ENCODE measurements at places on chromosomes 11 and 22.

DNA sequence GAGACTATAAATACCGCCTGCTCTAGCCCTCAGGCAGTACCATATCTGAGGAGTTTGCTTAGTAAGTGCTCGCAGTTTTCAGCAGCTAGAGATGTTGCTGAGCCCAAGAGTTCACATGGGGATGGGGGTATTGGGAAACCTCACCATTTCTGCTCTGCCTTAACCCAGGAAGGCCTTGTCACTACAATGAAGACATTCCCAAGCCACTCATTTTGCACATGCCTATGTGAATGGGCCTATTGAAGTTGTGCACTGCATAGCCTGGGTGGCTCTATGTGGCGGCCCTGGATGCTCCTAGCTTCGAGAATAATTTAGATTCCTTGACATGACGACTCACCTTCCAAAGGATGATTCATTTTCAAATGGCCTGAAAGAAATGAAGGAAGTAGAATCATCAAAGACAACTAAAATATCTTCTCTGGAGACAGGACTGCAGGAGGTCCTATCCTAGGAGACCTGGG lies 163.4 kb downstream of the ADAMTS15 start:
- DNase-seq, result no peak

DNA sequence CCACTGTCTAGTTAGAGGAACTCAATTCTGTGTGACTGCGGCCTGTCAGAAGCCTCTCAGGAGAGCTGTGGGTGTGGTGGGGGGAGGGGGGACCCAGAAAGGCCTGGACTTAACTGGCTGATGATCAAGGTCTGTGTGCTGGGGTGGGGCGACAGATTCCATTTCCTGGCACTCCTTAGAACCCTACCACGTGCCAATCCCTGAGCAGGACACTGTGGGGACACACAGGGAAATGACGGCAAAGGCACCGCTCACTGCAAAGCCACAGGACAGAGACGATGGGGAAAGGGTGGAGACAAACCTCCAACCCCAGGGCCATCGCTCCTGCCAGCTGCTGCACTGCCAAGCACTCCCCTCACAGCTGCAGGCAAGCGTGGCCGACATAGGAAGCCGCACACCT lies 58.4 kb upstream of the BID start:
- DNase-seq, result no peak

GRCh38 chr11:17129003-17129402 lies 51.5 kb upstream of the RPS13 start:
- DNase-seq, result no peak

- no peak for DNase-seq
Observed at GRCh38 chr22:42328130-42328783, 57.8 kb upstream of the TCF20 start.

DNA sequence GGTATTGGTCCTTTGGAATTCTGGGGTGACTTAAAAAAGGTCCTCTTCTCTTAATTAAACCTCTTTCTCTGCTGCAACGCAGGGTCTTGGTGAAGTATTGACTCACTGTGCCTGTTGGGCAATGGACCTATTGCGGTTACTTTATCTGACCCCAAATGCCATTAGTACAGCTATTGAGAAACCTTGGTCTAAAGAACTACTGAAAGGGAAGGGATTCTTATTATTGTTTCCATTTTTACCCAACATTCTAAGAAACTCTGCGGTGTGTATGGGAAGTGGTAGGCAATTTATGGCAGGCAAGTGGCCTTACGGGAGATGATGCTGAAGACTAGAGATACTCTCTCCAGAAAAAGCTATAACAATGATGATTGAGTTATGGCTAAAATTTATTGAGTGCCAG lies 12.5 kb downstream of the SLC6A5 start:
- no peak for DNase-seq

GRCh38 chr11:86758171-86758570 lies 42.2 kb upstream of the PRSS23 start:
- no peak for DNase-seq

GRCh38 chr11:121291319-121291718 lies 1.3 kb upstream of the SC5D start:
- no peak for DNase-seq

GRCh38 chr11:116950210-116950609 lies 112.8 kb upstream of the APOA1 start:
- DNase-seq, result no peak
